HCEC 1CT (cell line): ENCODE measurements at places on chromosomes 1 and 21.

GRCh38 chr21:45719177-45719802, 75.8 kb downstream of the PCBP3 start:
- DNase-seq: no peak

- DNase-seq: no peak
Observed at GRCh38 chr1:36849956-36850355, 184.4 kb downstream of the GRIK3 start.

DNA sequence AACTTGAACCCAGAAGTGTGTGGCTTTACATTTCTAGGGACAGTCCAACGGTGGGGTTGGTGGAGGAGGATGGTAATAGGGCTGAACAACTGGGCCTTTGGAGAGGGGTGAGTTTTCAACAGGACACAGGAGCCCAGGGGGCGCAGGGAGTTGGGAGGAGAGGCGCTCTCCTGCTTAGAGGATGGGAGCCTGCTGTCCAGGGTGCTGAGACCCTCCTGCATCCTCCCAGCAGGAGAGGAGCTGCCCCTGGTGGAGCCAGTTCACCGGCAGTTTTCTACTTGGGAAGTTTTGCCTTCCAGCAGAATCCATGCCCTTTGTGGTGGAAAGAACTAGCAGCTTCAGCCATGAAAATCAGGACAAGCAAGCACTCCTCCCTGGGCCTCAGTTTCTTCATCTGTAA, 8.6 kb downstream of the KCNC4 start:
- DNase-seq: no peak

- no peak for DNase-seq
Observed at GRCh38 chr1:101167891-101168290, 68.9 kb upstream of the S1PR1 start.

DNA sequence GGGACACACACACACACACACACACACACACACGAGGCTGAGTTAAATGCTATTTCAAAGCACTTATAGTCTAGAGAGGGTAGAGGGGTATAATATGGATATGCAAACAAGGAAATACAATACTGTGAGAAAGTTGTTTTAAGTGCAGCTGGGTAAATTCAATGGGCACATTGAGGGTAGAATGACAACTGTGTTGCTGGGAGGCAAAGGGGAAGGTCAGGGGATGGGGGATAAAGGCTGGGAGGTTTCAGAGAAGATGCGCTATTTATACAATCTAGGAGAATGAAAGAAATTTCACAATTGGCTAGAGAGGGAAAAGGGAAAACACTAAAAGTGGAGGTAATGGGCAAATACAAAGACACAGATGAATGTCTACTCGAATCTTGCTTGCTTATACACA, 19.4 kb downstream of the EXTL2 start:
- no peak for DNase-seq

- no peak for DNase-seq
Observed at GRCh38 chr1:76959556-76959955, 92.3 kb downstream of the ST6GALNAC5 start.

- DNase-seq: peak; percentile 38
Observed at GRCh38 chr1:77313491-77313890, 31.7 kb downstream of the AK5 start.

DNA sequence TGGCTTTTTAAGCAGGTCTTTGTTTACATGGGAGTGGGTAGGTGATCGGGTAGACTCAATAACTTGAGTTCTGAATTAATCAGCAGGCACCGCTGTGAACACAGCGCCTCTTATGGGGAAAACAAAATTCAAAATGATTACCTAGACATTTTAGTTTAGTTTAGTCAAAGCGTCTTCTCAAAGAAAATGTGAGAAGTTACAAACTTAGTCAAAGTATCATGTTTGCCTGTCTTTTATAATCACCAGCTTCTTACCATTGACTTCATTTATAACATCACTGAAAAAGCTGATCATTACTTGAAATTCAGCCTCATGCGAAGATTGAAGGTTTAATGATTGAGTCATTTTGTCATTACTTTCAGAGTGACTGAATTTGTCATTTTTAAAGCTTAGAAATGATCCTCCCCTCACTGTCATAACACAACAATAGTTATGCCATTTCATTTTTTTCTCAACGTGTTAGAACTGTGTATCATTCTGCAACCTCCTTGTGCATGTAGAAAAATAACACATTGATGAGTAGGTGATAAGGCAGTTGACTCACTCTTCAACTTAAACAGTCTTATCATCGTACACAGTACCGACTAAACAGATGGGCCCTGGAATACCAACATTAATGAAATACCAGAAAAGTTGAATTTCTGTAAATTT, 188.5 kb downstream of the NFIA start:
- DNase-seq: no peak

- no peak for DNase-seq
Observed at GRCh38 chr1:14552246-14552965, 46.1 kb upstream of the KAZN start.

DNA sequence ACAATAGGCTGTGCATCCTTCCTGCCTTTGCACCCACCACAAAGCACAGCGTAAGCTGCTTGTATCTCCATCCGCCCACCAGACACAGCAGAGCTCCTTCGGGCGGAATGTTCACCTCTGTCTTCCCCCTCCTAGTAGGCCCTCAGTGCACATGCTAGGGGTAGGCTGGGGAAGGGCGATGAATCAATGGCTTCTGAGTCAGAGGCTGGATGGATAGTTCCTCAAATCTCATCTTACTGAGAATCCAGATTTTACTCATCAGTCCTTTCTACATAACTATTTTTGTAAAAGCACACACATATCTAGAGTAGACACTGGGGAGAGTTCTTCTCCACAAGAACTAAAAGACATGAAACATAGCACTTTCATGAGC, 73.8 kb downstream of the BCAR3 start:
- DNase-seq: peak; percentile 75

- no peak for DNase-seq
Observed at GRCh38 chr1:85599681-85600080, 19.1 kb downstream of the CCN1 start.

- DNase-seq: no peak
Observed at GRCh38 chr1:150094734-150095265, 27.2 kb downstream of the VPS45 start.

DNA sequence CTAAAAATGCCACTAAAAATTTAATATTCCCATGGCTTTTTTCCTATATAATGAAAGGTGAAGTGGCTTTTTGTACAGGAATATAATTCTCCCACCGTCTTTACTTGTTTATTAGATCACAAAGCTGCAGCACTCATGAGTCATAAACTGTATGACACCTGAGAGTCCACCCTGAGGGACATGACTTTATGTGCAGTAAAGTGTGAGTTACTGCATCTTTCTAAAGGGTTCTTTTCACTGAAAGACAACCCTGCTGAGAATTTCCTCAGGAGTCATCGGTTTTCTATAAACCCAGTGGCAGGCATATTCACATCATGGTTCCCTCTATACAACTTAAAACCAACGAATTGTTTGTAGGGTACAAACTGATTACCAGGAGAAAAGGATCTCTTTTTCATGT, 77.4 kb downstream of the APP start:
- DNase-seq: no peak

- DNase-seq: no peak
Observed at GRCh38 chr1:111407301-111407700, 20.2 kb downstream of the OVGP1 start.

GRCh38 chr1:17574516-17574915, 35.0 kb downstream of the ARHGEF10L start:
- DNase-seq: no peak

DNA sequence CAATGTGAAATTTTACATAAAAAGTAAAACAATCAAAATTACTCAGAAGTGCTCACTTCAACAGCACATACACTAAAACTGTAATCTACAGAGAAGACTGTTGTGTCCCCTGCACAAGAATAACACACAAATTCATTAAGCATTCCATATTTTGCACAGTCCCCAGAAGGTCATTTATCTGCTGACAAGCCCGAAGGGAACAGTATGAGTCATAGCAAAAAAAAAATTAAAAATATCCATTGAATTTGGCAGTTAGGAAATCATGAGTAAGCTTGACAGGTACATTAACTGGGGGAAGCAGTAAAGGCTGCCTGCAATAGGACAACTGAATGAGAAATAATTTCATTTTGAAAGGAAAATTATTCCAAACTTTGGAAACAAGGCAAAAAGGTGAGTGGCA, 3.3 kb upstream of the CACYBP start:
- peak; percentile 63 for DNase-seq

- no peak for DNase-seq
Observed at GRCh38 chr1:159580340-159580739, 7.3 kb upstream of the APCS start.

- peak; percentile 93 for DNase-seq
Observed at GRCh38 chr1:30816211-30817076, 58.9 kb upstream of the LAPTM5 start.

- DNase-seq: no peak
Observed at GRCh38 chr1:2788506-2789163, 12.9 kb downstream of the TTC34 start.

DNA sequence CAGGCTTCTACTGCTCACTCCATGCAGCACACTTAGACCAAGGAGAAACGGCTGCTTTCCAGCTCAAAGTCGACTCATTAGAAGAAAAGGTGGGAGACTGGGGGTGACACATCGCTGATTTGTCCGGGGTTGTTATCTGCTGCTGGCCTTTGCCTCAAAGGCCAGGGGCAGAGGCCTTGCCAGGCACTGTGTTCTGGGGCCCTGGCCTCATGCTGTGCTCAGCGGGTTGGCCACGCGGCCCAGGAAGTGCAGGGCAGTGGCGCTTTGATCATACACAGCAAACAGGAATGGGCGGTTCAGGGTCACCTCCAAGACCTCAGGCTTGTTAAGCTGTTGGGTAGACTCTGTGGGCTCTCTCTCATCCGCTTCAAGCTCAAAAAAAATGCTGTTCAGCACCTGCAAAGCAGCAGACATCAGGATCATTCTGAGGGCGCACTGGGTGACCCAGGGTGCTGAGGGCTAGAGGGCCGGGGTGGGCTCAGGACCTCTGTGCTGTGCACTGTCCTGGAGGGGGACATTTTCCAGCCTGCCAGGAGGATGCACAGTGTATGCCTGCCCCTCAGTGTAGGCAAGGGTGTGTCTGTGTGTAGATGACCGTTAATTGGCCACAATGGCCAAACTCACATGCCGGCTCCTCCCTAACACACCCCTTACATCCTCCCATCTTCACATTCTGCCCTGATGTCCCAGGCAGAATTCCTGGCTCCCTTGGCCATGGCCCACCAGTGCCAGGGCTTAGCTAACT, 10.8 kb downstream of the AGT start:
- DNase-seq: no peak
